ENCODE measurements at places on chromosomes 16 and 17. TPM values are rescaled to one million over a fixed set of nuclear protein-coding genes. Genes with fewer than 3 reads are reported as not detected.

Gene PITPNM3
- 0.72 TPM for total RNA-seq

Gene KRTAP17-1
- total RNA-seq, result not detected

Gene SLC13A2
- total RNA-seq, result not detected

Gene GPRC5C
- not detected for total RNA-seq
